Stimulated activated CD4-positive, alpha-beta T cell treated with anti-CD3 and anti-CD28 coated beads, Interleukin-1b, Interleukin-23, amount 100 ng/mL, for 1 hour (primary cell): ENCODE measurements at places on chromosomes 16 and 17.

GRCh38 chr17:28896884-28897768, at the start of gene FLOT2:
TSS of gene FLOT2 (minus strand) at chr17:28897733. CDS start at chr17:28897574, 159 bp downstream.
- DNase-seq: no peak

GRCh38 chr16:56792967-56793366, 63.0 kb downstream of the NUP93 start:
- DNase-seq: no peak

DNA sequence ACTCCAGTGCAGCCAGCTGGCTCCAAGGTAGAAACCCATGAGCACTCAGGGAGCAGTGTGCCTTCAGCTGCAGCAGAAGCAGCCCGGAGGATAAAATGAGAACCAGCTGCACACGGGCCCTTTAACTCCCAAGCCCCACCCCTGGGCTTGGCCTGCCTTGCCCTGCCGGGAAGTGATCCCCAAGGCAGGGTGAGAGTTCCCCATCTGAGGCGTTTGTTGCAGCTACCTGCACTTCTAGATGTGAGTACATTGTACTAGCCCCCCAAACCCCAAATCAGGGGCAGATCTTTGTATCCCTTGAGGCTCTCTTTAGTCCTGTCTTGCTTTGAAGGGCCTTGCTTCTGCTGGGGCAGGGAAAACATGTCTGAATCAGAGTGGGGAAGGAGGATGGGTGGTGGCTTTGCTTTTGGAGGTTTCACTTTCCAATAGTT, at the start of gene MVP:
MVP (plus strand) TSS at position 192 of the 431 bp plus-strand sequence. CDS start 10,088 bp downstream, outside the sequence.
- no peak for DNase-seq

GRCh38 chr17:31388770-31389656, 2.5 kb upstream of the RAB11FIP4 start:
- no peak for DNase-seq

DNA sequence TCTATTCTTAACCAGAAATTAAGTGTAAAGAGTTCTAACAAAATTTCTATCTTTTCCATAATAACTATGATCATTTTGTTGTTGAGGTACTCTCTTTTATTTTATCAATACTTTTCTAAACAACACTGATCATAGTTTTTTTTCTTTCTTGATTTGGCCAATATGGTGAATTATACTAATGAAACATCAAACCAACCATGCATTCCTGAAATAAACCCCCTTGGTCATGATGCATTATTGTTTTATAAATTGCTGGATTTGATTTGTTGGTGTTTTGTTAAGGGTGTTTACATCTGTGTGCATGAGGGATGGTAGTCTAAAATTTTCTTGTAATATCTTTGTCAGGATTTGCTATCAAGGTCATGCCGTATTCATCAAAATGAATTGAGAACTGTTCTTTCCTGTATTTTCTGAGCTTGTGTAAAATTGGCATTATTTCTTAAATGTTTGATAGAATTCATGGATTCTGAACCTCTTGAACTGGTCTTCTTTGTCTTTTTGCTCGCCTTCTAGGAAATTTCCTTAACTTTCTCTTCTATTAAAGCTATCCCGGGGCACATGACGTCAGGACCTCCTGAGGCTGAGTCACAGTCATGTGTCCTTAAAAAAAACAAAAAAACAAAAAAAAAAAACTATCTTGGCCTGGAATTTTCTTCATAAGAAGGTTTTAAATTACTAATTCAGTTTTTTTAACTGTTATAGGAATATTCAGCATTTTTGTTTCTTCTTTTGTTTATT, 3.9 kb upstream of the TRIM25 start:
- no peak for DNase-seq

DNA sequence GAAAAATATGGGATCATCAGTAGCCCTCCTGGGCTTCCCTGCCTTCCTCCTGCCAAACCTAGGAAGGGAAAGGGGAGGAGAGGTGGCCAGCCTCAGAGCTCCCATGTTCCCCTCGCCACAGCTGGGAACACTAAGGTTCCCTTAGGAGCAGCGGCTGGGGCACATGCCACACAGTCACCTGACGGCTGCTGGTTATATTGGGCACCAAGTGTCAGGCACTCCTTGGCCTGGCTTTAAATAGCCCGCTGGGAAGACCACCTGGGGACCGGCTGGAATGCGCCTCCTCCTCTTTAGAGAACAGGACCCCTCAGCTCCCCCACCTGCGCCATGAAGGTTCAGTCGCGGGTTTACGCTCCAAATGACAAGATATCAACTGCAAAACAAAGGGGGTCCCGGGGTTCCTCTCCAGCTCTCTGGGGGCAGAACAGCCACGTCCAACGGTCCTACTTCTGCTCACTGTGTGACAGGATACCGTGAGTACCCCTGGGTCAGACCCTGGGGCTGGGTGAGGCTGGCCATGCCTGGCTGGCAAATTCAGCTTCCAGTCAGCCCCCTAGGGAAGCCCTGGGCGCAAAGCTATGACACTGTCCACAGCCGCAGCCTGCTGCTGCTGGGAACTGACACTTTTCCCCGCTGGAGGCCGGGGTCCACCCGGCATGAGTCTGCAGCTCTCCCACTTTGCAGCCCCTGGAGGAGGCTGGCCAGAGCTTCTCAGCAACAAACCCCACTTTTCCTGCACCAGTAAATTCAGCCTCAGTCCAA, 3.3 kb downstream of the SMIM5 start:
- no peak for DNase-seq

GRCh38 chr17:60137731-60138130, 12.0 kb upstream of the CA4 start:
- DNase-seq: no peak

DNA sequence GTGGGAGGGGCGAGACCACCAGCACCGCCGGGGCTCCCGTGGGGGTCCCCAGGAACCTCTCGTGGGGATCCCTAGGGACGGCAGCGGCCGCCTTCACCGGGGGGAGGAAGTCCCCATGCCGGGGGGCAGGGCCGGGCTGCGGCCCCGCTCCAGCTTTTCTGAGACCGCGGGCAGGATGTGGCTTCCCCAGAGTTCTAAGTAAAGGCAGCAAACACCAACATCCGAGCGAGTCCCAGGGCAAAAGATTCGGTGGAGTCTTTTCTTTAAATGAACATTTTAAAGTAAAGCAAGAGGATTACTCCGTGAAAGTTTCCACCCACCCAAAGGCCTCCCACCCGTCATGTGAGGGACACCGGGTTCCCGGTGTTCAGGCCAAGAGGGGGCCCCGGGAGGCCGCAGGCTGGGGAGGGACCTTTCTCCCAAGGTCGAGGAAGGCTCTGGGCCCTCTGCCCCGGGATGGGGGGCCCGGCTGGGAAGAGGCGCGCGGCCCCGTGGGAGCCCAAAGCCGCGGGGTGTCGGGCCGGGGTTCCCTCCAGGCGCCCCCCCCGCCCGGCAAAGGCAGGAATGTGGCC, 137.2 kb upstream of the RPH3AL start:
- no peak for DNase-seq

DNA sequence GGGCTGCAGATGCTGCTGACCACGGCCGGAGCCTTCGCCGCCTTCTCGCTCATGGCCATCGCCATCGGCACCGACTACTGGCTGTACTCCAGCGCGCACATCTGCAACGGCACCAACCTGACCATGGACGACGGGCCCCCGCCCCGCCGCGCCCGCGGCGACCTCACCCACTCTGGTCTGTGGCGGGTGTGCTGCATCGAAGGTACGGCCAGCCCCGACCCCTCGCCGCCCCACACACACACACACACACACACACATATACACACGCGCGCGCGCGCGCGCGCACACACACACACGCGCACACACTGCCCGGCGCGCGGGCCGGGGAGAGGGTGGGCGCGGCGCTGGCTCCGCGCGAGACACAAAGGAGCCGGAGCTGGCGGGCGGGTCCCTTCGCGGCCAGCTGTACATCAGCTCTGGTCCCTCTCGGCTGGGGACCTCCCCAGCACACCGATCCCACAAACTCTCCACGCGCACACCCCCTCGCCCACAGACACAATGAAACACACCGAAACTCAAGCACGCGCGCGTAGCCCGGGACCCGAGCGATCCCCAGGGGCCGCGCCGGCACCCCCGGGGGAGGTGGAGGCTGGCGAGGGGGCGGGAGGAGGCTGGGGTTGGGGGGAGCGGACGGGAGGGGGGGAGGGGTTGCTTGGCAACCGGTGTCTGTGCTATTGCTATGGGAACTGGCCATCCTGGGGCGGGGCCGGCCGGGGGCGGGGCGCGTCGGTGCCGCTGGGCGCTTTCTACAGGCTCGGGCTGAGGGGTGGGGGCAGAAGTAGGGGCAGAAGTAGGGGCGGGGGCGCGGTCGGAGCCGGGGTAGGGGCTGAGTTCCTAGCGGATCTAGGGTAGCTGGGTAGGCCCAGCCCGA, 658 bp downstream of the CACNG4 start:
- DNase-seq: no peak

DNA sequence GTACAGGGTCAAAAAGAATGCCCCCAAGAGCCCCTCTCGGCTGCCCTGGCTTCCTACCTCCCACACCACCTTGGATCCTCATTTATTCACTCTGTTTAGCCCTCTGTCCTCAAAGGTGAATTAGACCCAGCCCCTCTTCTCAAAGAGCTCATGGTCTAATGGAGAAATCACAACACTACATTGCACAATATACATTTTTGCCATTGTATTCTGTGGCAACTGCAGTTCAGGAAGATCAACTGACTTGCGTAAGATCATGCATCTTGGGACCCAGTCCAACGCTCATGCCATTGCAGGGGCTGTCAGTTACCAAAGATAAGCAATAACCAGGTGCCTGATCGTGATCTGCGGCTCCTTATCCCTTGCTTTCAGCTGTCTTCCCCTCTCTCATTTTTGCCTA, 1.4 kb downstream of the KRT38 start:
- no peak for DNase-seq

GRCh38 chr17:72399608-72400487, 279.0 kb downstream of the SOX9 start:
- no peak for DNase-seq
